ENCODE measurements at places on chromosomes 12 and 14.

GRCh38 chr12:70415987-70416386, 49.9 kb downstream of the KCNMB4 start:
- no peaks in the 10 kb centered on the region for H3K27me3 ChIP-seq
- no peak overlapping the region for H3K27ac ChIP-seq
- no peaks in the 10 kb centered on the region for H3K4me1 ChIP-seq
- H3K4me3 ChIP-seq, result no peak overlapping the region
- H3K36me3 ChIP-seq, result no peaks in the 10 kb centered on the region

DNA sequence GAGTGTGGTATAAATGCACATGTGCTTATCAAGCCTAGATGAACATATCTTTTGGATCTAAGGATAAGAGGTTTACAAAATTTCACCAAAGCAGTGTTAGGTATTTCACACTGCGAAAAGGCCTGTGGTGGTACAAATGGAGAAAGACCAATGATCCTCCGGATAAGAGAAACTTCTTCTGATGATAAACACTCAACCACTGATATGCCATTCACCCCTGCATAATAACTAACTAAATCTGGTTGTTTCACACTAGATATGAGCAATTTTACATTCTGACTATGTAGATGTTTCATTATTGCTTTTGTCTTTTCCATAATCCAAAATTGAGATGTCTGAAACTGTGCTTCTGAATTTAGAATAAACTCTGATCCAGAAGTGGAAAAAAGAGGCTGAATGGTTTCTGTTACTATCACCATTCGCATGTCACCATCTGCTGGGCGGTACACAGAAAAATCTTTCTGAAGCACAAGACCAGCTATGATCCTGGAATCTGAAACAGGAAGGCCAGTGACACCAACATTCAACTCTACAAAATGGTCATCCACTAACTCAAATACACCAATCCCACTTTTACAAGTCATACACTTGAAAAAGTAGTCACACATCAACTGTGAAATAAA, 1.3 kb downstream of the BBS10 start:
- H3K4me1 ChIP-seq, result no peaks in the 10 kb centered on the region
- H3K36me3 ChIP-seq, result no peaks in the 10 kb centered on the region
- no peak for DNase-seq
- H3K27me3 ChIP-seq, result no peaks in the 10 kb centered on the region
- H3K4me3 ChIP-seq, result peak overlapping the region; percentile 93

GRCh38 chr12:71888521-71888920, 49.0 kb downstream of the TBC1D15 start:
- H3K36me3 ChIP-seq, result peaks cover 4% of the 10 kb centered on the region
- no peak for DNase-seq
- H3K27ac ChIP-seq, result no peak overlapping the region

GRCh38 chr12:122687086-122687485, 16.1 kb downstream of the HCAR2 start:
- no peak for DNase-seq
- no peaks in the 10 kb centered on the region for H3K27me3 ChIP-seq
- H3K4me3 ChIP-seq, result no peak overlapping the region
- no peak overlapping the region for H3K27ac ChIP-seq

- DNase-seq, result no peak
- no peaks in the 10 kb centered on the region for H3K4me1 ChIP-seq
- H3K27ac ChIP-seq, result no peak overlapping the region
- H3K36me3 ChIP-seq, result no peaks in the 10 kb centered on the region
- H3K4me3 ChIP-seq, result no peak overlapping the region
Measured at GRCh38 chr14:50822501-50823042, 8.4 kb downstream of the NIN start.

DNA sequence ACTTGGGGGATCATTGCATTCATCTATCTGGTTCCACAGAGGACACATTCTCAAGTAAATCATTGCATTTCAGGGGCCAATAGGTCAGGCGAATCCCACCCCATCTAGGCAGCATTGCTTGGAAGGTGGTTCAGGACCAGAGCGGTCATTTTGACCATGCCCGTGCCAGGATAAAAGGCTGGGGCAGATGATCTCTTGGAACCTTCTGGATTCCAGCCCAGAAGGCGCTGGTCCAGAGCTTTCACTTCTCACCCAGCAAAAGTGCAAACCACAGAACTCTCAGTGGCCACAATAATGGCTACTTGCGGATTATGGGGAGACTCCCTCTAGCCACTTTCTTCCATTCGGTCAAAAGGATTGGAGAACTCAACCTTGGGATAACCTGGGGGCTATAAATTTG, 595 bp upstream of the KRT85 start:
- H3K36me3 ChIP-seq, result no peaks in the 10 kb centered on the region
- no peak for DNase-seq
- H3K4me3 ChIP-seq, result no peak overlapping the region
- H3K4me1 ChIP-seq, result peaks cover 12% of the 10 kb centered on the region
- H3K27ac ChIP-seq, result no peak overlapping the region

- H3K4me1 ChIP-seq, result no peaks in the 10 kb centered on the region
- DNase-seq, result no peak
- H3K27ac ChIP-seq, result no peak overlapping the region
- no peak overlapping the region for H3K4me3 ChIP-seq
- H3K27me3 ChIP-seq, result no peaks in the 10 kb centered on the region
- peaks cover 9% of the 10 kb centered on the region for H3K36me3 ChIP-seq
Measured at GRCh38 chr12:123686636-123687190, 15.8 kb downstream of the TCTN2 start.

GRCh38 chr14:101223127-101223526, 319.6 kb upstream of the RTL1 start:
- no peaks in the 10 kb centered on the region for H3K36me3 ChIP-seq
- H3K27ac ChIP-seq, result no peak overlapping the region
- no peak for DNase-seq
- H3K4me1 ChIP-seq, result no peaks in the 10 kb centered on the region
- no peaks in the 10 kb centered on the region for H3K27me3 ChIP-seq

DNA sequence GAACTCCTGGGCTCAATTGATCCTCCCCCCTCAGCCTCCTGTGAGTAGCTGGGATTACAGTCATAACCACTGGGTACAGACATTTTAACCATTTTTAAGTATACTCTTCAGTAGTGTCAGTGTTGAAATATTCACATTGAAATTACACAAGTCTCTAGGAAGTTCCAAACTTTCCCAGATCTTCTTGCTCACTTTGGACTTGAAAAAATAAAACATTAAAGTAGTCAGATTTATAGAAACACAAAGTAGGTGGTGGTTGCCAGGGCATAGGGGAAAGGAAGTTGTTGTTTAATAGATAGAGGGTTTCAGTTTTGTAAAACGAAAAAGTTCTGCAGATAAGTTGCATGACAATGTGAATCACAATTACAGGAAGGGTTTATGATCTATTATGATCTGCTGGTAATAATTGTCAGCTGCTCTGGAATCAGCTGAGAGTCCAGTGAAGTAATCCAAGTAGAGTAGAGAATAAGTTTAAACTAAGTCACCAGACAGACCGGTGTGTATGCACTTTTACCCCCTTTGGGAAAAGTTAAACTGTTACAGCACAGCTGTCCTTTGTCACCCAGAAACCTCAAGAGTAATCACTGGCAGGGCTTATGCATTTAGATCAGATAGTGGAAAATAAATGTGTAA, 27.4 kb downstream of the PCNX1 start:
- H3K27ac ChIP-seq, result no peak overlapping the region
- peaks cover 9% of the 10 kb centered on the region for H3K4me1 ChIP-seq
- no peak for DNase-seq
- H3K27me3 ChIP-seq, result no peaks in the 10 kb centered on the region

- H3K4me3 ChIP-seq, result no peak overlapping the region
- H3K27ac ChIP-seq, result no peak overlapping the region
- no peaks in the 10 kb centered on the region for H3K36me3 ChIP-seq
- H3K27me3 ChIP-seq, result no peaks in the 10 kb centered on the region
Measured at GRCh38 chr14:71138448-71139293, 231.4 kb downstream of the PCNX1 start.

DNA sequence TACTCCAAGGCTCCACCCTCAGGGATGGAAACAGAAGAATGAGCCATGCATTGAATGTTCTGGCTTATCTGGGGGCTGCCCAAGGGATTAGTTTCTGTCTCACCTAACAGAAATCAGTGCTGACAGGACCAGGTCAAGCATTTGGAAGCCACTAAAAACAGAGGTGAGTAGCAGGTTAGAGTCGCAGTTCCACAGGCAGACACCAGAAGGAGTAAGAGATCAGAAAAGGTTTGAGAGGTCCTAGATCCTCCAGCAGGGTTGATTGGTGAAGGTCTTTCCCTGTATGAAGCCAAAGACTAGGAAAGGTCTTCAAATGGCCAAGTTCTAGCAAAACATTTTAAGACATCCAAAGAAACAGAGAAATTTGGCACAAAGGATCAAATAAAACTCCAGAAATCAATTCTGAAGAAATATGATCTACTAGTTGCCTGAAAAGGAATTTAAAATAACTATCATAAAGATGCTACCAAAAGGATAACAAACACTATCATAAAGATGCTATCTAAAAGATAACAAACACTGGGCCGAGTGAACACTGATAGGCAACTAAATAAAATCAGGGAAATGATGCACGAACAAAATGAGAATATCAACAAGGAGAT, 19.5 kb upstream of the TTC9 start:
- no peaks in the 10 kb centered on the region for H3K4me1 ChIP-seq
- H3K4me3 ChIP-seq, result no peak overlapping the region
- no peak overlapping the region for H3K27ac ChIP-seq
- no peaks in the 10 kb centered on the region for H3K27me3 ChIP-seq

DNA sequence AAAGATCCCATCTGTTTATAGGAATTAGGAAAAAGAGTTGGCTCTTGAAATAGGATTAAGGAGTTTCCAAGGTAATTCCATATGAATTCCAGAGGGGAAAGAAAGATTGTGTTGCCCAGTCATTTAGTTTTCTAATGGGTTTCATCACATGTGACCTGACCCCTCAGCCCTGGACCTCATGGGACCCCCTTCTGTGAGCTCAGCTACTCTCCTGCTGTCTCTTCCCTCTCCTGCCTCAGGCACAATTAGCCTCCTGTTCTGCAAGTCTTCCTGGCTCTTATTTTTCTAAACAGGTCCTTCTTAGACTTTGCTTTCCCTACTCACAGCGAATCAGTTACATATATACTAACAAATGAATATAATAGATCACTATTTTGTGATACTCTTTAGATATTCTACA, 237.7 kb downstream of the TRHDE start:
- no peaks in the 10 kb centered on the region for H3K27me3 ChIP-seq
- no peak overlapping the region for H3K27ac ChIP-seq
- DNase-seq, result no peak

- no peaks in the 10 kb centered on the region for H3K4me1 ChIP-seq
- H3K4me3 ChIP-seq, result no peak overlapping the region
- no peak for DNase-seq
- H3K36me3 ChIP-seq, result no peaks in the 10 kb centered on the region
- H3K27me3 ChIP-seq, result no peaks in the 10 kb centered on the region
Measured at GRCh38 chr12:86521870-86522269, 265.7 kb upstream of the MGAT4C start.

GRCh38 chr14:71437870-71438269, 494.4 kb upstream of the RGS6 start:
- H3K27ac ChIP-seq, result no peak overlapping the region
- no peaks in the 10 kb centered on the region for H3K4me1 ChIP-seq
- DNase-seq, result no peak
- no peaks in the 10 kb centered on the region for H3K36me3 ChIP-seq
- no peaks in the 10 kb centered on the region for H3K27me3 ChIP-seq

GRCh38 chr14:76311079-76311758, 64.7 kb upstream of the ESRRB start:
- DNase-seq, result no peak
- H3K36me3 ChIP-seq, result no peaks in the 10 kb centered on the region
- H3K4me1 ChIP-seq, result no peaks in the 10 kb centered on the region
- peak overlapping the region; percentile 26 for H3K27ac ChIP-seq
- no peak overlapping the region for H3K4me3 ChIP-seq

DNA sequence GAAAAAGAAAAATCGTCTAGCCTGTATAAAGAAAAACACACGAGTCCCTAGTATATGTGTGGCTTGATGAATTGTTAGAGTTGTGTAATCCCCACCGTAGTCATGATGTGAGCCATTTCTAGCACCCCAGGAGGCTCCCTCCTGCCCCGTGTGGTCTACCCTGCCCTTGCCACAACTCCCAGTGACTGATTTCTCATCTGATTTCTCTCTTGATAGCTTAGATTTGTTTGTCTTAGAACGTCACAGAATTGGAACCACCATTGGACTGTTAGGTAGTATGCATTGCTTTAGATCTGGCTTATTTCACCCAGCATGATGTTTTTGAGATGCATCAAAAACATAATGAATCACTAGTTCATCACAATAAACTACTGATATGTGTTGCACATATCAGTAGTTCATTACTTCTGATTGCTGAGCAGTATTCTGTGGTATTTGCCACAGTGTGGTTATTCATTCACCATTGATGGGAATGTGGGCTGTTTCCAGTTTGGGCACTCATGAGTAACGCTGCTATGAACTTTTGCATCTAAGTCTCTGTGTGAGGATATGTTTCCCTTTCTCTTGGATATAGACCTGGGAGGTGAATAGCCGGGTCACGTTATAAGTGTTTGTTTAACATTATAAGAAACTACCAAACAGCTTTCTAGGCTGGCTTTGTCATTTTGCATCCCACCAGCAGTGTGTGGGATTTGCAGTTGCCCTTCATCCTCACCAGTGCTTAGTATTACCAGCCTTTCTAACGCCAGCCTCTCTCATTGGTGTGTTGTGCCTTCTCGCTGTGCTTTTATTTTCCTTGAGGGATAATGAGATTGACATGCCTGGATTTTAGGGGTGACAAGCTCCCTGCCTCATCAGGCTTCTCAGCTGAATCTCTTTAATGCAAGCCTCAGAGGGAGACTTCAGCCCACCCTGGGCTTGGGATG, 31.9 kb upstream of the NCOR2 start:
- no peak overlapping the region for H3K4me3 ChIP-seq
- no peaks in the 10 kb centered on the region for H3K36me3 ChIP-seq
- H3K27ac ChIP-seq, result no peak overlapping the region
- H3K4me1 ChIP-seq, result no peaks in the 10 kb centered on the region

DNA sequence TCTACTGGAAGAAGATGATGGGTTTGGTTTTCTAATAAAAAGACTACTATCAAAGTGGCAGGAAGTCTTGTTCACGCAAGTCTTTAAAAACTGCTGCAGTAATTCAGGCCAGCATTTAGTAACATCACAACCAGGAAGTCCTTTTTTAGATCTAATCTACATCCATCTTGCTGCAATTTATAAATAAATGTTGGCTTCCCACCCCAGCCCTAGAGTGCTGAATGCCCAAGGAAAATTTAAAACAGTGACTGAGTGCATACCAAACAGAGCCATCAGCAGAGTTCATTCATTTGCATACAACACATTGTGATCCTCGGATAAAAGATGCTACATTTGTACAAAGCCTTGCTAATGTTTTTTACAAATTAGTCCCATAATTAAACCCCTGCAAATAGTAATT, 72.1 kb downstream of the PHLDA1 start:
- no peak overlapping the region for H3K4me3 ChIP-seq
- no peaks in the 10 kb centered on the region for H3K36me3 ChIP-seq
- no peak overlapping the region for H3K27ac ChIP-seq
- peaks cover 7% of the 10 kb centered on the region for H3K4me1 ChIP-seq
- H3K27me3 ChIP-seq, result no peaks in the 10 kb centered on the region
- no peak for DNase-seq
